ENCODE measurements at places on chromosomes 12 and 14. TPM values are rescaled to one million over a fixed set of nuclear protein-coding genes. Genes with fewer than 3 reads are reported as not detected.
A peak's percentile ranks its signal among the peaks of the same experiment; 100 is the strongest.

GRCh38 chr14:74886001-74886400 is 4.3 kb downstream of the DLST start:
- no peak for DNase-seq

DNA sequence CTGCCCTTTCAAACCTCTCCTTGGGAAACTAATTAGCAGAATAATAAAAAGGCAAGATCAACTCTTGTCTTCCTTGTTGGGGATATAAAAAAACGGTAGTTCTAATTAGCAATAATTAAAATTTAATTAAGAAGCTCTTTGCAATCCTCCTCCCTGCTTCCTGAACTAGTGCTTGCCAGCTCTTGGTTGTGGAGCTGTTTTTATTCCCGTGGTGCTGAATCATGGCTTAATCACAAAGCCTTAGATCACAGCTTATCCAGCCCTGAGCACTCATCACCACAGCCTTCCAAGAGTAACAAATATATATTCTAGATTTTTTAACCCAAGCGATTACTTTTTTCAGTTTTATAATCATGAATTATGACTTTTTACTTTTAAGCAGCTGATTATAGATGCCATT is 63.2 kb upstream of the INSM2 start:
- no peak for DNase-seq

Gene KCNH3
- 0.10 TPM for total RNA-seq

- DNase-seq, result no peak
Observed at GRCh38 chr14:96681829-96682228, 115.4 kb upstream of the VRK1 start.

Gene SERPINA6
- not detected for total RNA-seq

- no peak for DNase-seq
Observed at GRCh38 chr12:94783862-94784261, 133.5 kb upstream of the TMCC3 start.

Gene PZP
- 0.87 TPM for total RNA-seq

DNA sequence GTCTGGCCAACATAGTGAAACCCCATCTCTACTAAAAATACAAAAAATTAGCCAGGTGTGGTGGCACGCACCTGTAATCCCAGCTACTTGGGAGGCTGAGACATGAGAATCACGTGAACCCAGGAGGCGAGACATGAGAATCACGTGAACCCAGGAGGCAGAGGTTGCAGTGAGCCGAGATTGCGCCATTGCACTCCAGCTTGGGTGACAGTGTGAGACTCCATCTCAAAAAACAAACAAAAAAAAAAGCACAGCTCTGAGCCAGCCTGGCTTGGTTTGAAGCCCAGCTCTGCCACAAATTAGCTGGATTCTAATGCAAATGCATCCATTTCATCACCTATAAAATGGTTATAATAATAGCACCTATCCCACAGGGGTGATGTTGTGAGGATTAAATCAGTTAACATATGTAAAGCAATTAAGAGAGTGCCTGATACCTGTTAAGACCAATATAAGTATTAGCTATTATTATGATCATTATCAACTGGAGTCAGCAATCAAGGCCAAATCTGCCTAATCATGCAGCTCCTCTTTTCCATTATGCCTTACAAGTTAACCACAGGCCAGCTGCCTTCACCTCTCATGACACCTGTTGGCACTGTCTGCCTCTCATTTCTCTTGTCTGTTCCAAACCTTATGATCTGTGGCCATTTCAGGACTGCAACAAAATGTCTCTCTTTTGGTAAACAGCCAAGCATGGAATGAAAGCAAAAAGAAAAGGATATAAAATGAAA is 2.1 kb downstream of the GNPTAB start:
- no peak for DNase-seq

Gene TCTN1
- 19.3 TPM for total RNA-seq

Gene RNASE2
- total RNA-seq, result 4.5 TPM

GRCh38 chr12:79415746-79416435 is 274.9 kb downstream of the PAWR start:
- no peak for DNase-seq

DNA sequence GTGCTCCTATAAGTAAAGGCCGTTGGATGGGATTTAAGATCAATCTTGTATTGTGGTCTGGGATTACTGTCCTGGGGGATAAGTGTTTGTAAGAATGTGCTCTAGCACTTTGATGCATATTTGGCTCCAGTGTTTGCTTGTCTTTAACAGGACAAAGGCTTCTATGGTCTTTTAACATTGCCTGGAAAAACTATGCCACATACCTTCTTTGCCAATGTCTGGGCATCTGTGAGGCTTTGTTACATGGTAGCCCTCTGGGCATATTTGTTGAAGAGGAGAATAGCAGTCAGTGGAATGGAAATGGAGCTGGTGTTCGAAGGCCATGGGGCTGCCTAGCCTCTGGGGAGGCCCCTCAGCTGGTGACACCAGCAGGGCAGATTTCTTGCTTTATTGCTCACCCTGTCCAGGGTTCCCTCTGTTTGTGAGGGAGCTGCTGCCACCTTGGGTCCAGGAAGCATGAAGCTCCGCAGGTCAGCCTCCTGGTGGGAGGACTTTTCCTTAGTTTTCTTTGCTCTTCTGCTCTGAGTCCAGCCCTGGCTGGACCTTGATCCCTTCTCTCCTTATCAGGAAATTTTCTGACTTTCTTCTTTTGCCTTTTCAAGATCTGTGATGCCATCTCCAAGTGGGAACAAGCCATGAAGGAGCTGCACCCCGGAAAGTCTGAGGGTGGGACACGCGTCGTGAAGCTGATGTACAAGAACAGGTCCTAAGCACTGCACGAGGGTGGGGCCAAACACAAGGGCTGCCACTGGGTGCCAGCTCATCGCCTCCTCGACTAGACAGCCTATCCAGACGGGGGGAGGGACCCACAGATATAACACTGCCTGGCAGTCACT is 19.5 kb downstream of the PIGH start:
- no peak for DNase-seq

DNA sequence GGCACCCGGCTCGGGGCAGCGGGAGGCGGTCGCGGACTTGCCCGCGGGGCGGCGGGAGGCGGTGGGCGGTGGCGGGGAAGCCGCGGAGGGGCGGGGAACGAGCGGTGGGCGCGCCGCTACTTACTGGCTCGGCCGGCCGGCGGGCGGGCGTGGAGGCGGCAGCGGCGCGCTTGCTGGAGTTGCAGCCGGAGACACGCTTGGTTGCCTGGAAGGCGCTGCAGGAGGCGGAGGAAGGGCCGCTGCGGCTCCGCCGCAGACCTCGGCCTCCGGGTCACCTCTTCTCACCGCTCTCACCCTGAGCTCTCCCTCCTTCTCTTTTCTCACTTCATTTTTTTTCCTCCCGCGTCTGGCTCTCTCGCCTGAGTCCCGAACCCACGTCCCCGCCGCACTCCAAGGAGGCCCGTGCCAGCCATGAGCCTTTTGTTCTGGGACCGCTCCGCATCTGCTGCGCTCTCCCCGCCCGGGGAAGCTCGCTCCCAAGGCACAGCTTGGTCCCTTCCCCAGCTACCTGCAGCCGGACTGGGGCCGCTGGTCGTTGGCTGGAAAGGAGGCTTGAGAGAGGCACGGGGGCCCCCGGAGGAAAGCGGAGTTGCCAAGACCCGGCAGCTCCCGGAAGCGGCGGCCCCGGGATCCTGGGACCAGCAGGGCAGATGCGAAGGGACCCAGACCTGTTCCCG is 592 bp upstream of the KCNK10 start:
- DNase-seq, result no peak

Gene KLHDC1
- 19.4 TPM for total RNA-seq

- peak; percentile 89 for DNase-seq
Observed at GRCh38 chr12:121858662-121859572, at the start of gene HPD. TSS of gene HPD (minus strand) at chr12:121858859. CDS start at chr12:121858823, 36 bp downstream.

DNA sequence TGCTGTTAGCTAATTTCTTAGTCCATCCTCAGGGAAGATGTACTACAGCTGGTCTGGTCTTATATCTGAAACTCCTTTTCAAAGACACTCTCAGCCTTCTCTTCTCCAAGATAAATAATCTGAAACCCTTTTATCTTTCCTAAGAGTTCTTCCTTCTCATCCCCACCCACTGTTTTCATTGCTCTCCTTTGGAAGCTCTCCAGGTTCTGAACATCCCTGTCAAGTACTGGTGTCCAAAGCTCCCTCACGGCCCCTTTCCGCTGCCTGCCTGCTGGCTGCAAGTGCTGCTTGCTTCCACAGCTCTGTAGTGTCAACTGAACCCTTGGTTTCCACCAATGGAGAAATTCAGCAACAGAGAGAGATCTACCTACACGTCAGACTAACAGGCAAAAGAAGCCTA is 6.6 kb upstream of the SLC6A13 start:
- no peak for DNase-seq

Gene HAL
- total RNA-seq, result 0.39 TPM

Gene SIRT4
- 1.6 TPM for total RNA-seq

- no peak for DNase-seq
Observed at GRCh38 chr12:44053549-44054127, 217.8 kb downstream of the TMEM117 start.

GRCh38 chr12:119410396-119410795 is 75.9 kb downstream of the CCDC60 start:
- no peak for DNase-seq

- no peak for DNase-seq
Observed at GRCh38 chr12:106274575-106275121, 26.8 kb upstream of the CKAP4 start.

Gene SRGAP1
- total RNA-seq, result 15.5 TPM

DNA sequence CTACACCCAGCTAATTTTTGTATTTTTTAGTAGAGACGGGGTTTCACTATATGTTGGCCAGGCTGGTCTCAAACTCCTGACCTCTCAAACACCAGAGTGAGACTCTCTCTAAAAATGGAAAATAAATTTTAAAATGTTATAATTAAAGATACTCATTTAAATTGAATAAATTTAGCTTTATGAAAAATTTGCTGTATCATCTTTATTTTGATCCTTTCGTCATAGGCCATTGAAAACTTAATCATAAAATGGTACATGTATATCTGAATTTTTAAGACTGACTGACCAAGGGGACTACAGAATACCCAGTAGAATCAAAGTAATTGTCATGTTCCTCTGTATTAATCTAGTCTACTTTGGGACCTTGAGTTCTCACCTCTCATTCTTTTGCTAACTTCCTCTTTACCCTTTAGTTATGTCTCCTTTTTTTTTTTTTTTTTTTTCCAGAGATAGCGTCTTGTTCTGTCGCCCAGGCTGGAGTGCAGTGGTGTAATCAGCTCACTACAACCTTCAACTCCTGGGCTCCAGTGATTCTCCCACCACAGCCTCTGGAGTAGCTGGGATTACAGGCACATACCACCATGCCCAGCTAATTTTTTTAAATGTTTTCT is 9.5 kb downstream of the RAB5B start:
- DNase-seq, result no peak

Gene GUCY2C
- not detected for total RNA-seq

Gene SMCO2
- total RNA-seq, result 0.52 TPM

DNA sequence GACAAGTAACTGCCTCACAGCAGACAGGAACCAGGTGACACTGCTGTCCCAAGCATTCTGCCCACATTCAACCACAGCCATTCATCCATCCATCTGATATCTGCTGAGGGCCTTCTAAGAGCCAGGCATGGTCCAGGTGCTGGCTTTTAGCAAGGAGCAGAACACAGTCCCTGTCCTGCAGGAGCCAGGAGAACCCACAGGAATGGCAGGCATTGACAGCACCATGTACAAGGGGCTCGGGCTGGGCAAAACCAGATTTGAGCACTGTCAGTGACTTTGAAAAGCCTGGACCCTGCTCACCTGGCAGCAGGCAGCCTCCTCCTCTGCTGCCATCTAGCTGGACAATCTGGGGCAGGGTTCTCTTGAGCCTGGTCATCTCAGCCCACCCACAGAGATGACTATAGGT is 137.0 kb downstream of the ZFP36L1 start:
- no peak for DNase-seq

Gene SLC38A6
- 17.2 TPM for total RNA-seq

GRCh38 chr14:65627315-65627714 is 214.8 kb downstream of the FUT8 start:
- no peak for DNase-seq

Gene ANO4
- total RNA-seq, result 0.42 TPM

Gene CLEC12A
- 3.6 TPM for total RNA-seq
